ENCODE measurements at places on chromosomes 7 and 10.

DNA sequence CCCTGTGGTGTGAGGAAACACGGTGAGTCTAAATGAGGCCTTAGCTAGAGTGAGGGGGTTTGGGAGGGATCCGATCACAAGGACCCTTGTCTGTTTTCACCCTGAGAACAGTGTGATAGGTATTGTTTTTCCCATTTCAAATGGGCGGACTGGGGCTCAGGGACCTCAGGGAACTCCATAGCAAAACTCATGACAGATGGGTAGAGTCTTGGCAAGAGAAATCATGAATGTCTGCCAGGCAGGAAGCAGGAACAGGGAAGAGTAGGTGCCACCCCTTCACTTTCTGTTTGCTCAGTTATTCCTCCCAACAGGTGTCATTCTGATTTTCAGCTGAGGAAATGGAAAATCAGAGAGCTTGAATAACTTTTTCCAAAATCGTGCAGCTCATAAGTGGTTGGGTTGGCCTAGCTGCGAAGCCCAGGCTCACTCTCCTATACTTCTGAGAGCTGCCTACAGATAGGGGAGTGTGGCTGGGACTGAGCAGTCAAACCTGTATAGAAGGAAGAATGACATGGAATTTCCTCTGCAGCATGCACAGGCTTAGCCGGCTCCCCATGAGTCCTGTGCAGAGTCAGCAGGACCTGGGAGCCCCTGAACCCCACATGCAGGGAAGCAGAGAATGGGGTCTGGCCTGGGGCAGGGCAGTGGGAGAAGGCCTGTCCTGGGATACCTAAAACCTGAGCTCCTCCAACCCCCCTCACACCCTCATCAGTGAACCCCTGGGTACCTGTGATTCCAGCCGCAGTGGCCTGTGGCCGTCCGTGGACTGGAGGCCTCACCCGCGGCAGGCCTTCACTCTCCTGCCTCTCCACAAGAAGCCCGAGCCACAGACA lies 17.6 kb upstream of the C10orf105 start:
- DNase-seq, result peak; percentile 46

- no peak for DNase-seq
These were observed 17.3 kb downstream of the DGKI start for GRCh38 chr7:137829337-137829992.

- no peak for DNase-seq
These were observed 216.5 kb downstream of the VTI1A start for GRCh38 chr10:112663234-112664125.

- DNase-seq, result no peak
These were observed 128.6 kb downstream of the APBB1IP start for GRCh38 chr10:26566525-26567350.

DNA sequence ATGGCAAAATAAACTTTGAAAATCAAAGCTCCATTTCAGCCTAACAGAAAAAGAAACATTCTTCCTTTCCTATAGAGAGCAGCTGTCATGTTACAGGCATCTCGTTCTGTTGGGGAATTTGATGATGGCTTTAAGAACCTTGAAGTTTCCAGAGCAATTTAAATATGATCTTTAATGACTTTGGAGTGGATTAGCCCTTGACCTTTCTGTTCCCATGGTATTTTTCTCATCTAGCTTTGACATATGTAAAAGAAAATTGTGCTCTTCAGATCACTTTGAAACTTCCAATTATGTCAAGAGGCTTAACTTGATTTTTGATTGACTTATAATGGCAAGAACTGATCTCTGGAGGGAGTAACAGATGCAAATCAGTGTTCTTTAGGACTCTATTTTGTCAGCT lies 157.6 kb upstream of the SEMA3E start:
- DNase-seq, result no peak
